ENCODE measurements at places on chromosomes 1 and 21. TPM values are rescaled to one million over a fixed set of nuclear protein-coding genes. Genes with fewer than 3 reads are reported as not detected.

DNA sequence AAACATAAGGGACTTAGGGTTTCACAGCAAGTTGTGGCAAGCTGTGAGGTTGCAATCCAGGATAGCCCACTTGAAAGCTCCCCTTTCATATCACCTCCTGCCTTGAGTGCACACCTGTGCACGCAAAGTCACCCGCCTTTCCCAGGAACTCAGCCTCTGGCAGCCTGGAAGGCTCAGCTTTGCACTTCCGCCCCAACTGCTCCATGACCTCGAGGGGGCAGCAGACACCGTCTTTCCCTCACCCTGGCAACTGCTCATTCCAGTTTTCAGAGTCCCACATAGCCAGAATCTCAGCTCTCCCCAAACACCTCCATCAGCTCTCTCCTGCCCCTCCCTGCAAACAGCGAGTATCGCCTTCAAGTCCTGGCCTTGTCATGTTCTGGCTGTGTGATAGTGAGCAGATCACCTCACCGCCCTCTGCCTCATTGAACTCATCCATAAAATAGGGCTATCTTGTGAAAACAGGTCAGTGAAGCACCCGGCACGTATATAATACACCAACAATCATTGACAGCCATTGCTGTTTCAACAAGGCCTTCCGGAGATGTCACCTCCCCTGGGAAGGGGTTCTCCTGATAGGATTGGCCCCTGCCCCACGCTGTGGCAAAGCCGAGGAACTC lies 32.2 kb upstream of the EPB41 start:
- no peak for DNase-seq

DNA sequence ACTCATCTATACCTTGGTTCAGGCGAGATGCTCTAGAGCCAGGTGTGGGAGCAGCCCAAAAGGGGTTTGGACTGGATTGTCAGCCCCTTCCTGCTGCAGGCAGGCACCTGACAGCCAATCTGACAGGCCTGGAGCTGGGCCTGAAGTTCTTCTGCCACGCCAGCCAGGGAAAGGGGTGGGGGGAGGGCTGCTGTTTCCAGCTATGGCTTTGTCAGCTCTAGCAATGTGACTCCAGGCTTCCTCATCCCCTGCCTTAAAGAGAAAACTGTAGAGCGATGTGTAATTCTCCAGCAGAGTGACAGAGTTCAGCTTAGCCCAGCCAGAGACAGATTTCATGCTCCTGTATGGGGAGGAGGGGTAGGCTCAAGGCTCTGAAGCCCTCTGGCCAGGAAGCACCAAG lies 30.3 kb downstream of the WNT4 start:
- no peak for DNase-seq

- DNase-seq, result no peak
Observed at GRCh38 chr1:53133261-53134041, 9.0 kb downstream of the SLC1A7 start.

Gene SH3D21
- 4.0 TPM for total RNA-seq

Gene VAMP4
- 3.9 TPM for total RNA-seq

Gene AXDND1
- not detected for total RNA-seq

DNA sequence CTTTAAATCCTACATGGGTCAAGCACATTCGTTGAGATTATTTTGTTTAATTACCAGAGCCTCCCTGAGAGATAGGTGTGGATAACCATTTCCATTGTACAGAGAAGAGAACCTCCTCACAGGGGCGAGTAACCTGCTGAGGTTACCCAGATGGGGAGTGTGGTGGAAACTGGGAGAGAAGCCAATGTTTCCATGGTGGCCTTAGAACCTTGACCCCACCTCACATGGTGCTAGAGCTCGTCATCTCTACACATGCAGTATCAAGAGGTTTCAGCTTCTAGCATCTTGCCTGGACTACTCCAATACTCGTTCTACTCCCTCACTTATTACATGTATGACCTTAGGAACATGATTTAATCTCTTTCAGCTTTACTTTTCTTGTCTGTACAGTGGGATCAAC lies 4.8 kb downstream of the REG4 start:
- no peak for DNase-seq

Gene ELAPOR1
- 0.29 TPM for total RNA-seq

DNA sequence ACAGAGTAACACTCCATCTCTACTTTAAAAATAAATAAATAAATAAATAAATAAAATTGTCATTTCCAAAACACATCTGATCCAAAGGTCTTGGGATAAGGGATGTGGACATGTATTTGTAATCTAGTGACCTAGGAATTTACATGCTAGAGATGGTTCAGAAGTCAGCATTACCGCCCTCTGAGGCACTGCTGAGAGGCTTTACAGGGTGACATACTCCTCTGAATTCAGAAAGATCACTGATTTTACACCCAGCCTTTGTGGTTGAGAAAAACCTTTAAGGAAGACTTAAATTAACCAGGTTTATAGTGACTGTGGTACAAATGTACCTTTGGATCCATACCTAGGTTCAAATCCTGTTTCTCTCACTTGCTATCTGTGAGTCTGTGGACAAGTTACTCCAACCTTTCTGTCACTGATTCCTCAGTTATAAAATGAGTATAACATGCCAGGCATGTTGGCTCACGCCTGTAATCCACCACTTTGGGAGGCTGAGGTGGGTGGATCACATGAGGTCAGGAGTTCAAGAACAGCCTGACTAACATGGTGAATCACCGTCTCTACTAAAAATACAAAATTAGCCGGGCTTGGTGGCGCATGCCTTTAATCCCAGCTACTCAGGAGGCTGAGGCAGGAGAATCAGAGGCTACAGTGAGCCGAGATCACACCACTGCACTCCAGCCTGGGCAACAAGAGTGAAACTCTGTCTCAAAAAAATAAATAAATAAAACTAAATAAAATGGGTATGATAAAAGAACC lies 20.1 kb downstream of the OSBPL9 start:
- no peak for DNase-seq

GRCh38 chr1:177561436-177561835 lies 390.7 kb downstream of the BRINP2 start:
- no peak for DNase-seq

DNA sequence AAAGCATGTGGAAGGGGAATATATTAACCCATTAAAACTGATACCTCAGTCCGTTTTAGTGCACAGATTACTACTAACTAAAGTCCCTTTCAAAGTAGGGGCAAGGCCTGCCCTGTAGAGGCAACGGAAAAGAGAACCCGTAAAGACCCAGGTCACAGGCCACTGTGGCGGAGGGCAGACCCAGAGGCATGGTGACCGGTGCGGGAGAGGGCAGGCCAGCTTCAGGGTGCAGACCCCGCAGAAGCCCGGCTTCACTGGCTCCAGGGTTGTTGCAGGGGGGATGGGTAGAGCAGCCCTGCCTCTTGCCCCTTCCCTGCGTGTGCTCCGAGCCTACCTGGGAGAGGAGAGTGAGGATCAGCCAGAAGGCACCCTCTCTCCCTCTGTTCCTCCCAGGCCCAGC lies 17.7 kb downstream of the CNTN2 start:
- DNase-seq, result no peak

DNA sequence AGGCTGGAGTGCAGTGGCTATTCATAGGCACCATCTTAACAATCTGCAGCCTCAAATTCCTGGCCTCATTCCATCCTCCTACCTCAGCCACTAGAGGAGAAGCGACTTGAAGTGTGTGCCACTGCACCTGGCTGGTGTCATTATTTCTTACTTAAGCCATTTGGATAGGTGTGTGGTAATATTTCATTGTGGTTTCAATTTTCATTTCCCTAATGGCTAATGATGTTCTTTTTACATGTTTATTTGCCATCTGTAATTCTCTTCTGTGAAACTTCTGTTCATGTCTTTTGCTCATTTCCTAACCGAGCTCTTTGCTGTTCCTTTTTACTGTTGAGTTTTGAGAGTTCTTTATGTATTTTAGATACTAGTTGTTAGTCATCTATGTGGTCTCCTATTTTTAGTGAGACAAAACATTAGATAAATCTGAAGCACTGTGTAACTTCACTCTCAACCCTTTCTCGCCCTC lies 66.8 kb downstream of the SLC27A3 start:
- no peak for DNase-seq

GRCh38 chr1:7426780-7427604 lies 344.1 kb upstream of the VAMP3 start:
- DNase-seq, result no peak

DNA sequence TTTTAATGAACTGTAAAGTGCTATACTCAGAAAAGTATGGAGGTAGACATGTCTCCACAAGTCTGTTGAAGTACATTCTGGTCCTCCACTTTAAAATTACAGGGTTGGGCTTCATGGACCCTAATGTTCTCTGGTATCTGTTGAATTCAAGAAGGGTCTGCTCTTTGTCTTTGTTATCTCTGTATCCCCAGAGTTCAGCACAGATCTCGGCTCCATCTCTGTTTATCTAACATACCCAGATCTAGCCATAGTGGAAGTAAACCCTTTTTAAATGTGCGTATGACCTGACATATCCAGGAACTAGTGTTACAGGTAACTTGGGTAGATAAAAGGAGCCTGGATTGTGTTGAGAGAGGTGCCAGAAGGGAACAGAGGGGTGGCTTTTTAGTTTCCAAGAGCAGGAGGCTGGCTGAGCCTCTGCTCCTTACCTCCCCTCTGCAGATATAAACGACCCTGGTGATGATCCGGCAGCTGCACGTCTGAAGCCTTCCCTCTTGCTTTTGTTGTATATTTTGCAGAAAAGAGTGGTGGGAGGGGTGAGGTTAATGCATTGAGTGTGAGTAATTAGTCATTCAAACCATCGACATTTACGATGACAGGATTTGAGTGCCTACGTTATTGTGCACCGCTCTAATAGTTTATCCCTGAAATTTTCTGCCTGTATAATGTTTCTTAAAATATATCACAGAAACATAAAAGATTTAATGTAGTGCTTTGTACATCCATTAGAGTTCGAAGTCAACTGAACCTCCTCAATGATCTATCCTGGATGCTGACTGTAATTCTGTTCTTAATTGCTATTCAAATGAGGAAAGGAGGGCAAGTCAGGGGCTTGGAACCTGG lies 30.8 kb downstream of the ELAVL4 start:
- no peak for DNase-seq

DNA sequence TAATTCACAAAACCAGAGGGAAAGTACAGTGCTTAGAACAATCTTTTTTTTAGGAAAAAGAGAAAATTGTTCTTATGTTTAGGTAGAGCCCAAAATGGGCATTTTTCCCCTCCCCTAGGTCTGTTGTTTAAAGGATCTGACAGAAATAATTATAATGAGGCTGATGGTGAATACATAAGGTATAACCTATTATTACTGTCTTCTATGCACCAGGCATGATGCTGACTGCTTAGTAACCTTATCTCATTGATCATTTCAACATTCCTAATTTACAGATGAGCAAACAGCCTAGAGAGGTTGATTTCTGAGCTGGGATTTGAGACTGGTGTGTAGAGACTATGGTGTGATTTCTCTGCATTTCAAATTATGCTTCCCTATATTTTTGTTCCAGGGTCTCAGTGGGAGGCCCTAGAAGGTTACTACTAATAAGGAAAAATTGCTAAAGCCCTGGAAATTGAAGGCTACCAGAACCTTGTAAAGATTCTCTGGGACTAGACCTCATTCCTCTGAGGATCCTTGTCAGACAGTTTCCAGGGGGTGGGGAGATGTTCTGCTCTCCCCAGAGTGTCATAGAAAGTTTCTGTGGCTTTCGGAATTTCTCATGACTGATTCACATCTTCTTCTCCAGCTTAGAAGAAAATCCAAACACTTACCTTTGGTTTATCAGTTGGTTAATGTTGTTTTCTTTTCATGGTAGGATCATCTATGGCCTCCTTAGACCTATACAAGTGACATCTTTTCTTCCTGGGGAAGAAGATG lies 44.9 kb downstream of the ROR1 start:
- no peak for DNase-seq

DNA sequence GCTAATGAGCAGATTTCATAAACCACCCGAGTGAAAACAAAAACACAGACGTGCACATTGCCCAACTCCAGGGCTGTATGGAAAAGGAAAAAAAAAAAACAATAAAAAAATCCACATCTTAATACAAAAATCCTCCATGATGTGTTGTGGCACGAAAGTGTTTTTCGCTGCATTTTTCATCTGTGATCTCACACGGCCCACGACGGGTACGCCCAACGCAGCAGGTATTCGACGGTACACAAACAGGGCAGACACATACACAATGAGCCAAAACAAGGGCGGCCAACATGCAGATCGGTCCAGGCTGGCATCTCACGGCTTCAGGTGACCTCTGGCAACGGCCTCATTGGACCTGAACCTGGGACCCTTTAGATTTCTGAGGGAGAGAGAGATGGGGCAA lies 31.1 kb downstream of the CASZ1 start:
- DNase-seq, result no peak

Gene SPAG17
- total RNA-seq, result 0.12 TPM

- DNase-seq, result no peak
Observed at GRCh38 chr1:39657402-39657801, 14.5 kb downstream of the NT5C1A start.

DNA sequence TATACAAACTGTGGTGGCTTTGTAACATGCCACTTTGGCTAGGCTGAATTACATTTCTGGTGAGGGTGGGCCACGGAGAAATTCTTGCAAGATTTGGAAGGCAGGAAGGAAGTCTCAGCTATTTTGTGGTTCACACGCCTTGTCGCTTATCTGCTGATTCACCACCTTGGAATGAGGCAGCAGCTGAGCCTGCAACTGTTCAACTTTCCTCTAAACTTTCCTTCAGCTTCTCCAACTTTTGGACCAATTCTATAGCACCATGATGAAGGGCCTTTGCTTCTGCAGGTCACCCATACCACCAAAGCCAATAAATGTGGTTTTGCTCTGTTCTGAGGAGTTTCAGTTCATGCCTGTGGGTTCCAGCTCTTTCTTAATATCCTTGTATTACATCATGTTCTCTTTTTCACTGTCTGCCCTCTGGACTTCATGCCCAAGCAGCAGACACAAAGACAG lies 337.6 kb upstream of the SNX7 start:
- no peak for DNase-seq

- DNase-seq, result no peak
Observed at GRCh38 chr1:151860504-151861187, 7.1 kb upstream of the THEM5 start.

DNA sequence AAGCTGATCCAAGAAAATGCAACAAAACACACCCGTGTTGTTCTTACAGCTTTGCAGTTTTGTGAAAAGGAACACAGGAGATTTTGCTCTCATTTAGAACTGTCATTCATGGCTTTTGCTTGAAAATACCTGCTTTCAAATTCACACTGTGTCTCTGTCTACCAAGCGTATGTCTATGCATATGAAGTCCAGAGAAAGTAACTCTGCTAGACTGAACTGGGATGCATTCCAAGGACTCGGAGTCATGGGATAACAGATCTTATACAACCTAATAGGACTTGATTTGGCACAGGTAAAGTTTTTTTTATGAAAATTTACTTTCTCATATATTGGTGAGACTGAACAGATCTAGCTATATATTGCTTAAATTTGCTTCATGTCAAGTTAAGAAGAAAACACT lies 102.4 kb downstream of the PTGER3 start:
- no peak for DNase-seq

DNA sequence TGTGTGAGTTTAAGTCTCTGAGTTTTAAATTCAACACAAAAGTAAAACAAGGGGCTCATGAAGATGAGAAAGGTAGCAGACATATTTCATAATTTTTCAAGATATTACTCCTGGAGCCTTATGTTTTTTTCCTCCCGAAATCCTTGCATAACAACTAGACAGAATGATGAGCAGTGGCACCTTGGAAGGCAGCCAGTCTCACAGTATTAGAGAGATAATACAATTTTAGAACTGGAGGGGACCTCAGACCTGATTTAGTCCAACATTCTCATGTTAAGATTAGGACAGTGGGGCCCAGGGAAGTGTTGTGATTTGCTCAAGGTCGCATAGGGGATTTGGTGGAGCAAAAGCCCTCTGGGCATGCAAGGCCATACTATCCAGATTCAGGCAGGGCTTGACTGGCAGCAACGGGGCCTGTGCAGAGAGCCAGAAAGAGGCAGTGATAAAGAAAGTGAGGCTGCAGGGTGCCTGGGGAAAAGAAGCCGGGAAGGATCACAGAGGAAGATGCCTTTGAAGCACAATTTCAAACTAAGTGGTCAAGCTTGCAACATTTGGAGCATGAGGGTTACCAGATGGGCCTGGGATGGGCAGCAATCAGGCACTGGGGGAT lies 31.4 kb upstream of the BCL9 start:
- DNase-seq, result no peak
